ENCODE measurements at places on chromosomes 11 and 22. TPM values are rescaled to one million over a fixed set of nuclear protein-coding genes. Genes with fewer than 3 reads are reported as not detected.

The PATE2 gene
- total RNA-seq = not detected

The HIC2 gene
- total RNA-seq = 1.9 TPM

The SHISA8 gene
- total RNA-seq = not detected

The KCNE3 gene
- total RNA-seq = 0.18 TPM

The FAM227A gene
- total RNA-seq = 1.3 TPM

The TRPM5 gene
- not detected for total RNA-seq

The UCP3 gene
- under 0.01 TPM for total RNA-seq

The ALX4 gene
- not detected for total RNA-seq

The ST3GAL4 gene
- 12.5 TPM for total RNA-seq

The NXPE1 gene
- total RNA-seq = not detected

The SPECC1L gene
- 45.5 TPM for total RNA-seq

The TRIM29 gene
- not detected for total RNA-seq

The C11orf97 gene
- total RNA-seq = not detected

The EFCAB6 gene
- 1.1 TPM for total RNA-seq

The MICAL2 gene
- 285 TPM for total RNA-seq

The CDC42BPG gene
- total RNA-seq = under 0.01 TPM

The OR52N4 gene
- not detected for total RNA-seq
